ENCODE measurements at places on chromosomes 11 and 22.

- no peak for DNase-seq
These were observed 144.0 kb downstream of the GRIK4 start for GRCh38 chr11:120655589-120655988.

DNA sequence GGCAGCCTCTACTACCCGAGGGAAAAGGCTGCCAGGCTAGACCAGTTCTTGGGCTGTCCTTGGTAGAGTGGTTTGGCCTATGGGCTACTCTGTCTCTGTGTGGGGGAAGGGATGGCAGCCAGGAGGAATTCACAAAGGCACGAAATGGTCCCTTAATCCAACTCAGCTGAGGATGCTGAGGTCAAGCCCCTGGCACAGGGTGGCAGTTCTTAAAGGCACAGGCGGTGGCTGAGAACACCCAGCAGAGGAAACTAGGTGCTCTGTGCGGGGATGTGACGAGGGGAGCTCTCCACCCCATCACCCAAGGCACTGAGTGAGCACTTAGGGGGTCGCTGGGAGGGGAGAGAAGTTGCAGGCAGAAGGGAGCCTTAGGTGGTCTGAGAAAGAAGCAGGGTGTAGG lies at the start of gene MFRP:
Gene MFRP, minus strand, starts transcription at position 101 of the 400 bp plus-strand sequence. CDS start 192 bp downstream, outside the sequence.
- no peak for DNase-seq

DNA sequence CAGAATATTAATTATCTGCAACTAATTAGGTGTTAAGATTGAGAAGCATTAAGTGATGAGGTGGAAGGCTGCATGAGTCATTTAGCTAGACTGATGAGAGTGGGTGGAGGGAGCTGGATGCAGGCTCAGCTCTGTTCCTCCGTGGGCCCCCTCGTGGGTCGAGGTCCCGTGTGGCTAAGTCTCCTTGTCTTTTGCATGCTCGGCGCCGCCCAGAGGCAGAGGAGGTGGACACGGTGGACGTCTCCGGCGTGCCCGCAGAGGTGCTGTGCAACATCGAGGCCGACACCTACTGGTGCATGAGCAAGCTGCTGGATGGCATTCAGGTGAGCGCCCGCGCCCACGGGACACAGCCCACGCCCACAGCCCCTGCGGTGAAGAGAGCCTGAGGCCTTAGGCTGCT lies 211.6 kb downstream of the TBC1D22A start:
- no peak for DNase-seq

GRCh38 chr11:73055655-73056354 lies 86.3 kb downstream of the FCHSD2 start:
- no peak for DNase-seq

DNA sequence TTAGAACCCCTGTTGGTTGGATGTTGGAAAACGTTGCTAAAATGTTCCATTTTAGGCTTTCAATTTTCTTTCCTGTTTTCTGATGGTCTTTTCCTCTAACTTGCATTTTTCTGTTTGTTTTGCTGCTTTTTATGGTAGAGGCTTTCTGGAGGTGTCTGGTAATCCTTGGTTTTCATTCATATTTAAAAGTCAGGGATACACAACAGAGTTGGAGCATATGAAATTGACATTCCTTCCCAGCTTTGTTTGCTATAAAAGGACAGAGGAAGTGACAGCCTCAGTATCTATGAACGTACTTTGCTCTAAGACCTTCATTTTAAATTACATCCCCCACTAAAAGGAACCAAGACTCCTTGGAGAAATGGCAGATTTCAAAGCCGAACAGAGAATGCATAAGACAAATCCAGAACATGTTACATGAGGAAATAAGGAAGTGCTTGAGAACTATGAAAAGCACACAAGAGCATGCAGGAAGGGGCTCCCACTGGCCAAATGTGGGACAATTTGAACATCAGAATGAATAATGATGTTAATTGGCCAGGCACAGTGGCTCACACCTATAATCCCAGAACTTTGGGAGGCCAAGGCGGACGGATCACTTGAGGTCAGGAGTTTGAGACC lies 56.7 kb downstream of the PPP6R3 start:
- no peak for DNase-seq

GRCh38 chr11:46417711-46418110 lies 26.1 kb upstream of the CHRM4 start:
- no peak for DNase-seq

DNA sequence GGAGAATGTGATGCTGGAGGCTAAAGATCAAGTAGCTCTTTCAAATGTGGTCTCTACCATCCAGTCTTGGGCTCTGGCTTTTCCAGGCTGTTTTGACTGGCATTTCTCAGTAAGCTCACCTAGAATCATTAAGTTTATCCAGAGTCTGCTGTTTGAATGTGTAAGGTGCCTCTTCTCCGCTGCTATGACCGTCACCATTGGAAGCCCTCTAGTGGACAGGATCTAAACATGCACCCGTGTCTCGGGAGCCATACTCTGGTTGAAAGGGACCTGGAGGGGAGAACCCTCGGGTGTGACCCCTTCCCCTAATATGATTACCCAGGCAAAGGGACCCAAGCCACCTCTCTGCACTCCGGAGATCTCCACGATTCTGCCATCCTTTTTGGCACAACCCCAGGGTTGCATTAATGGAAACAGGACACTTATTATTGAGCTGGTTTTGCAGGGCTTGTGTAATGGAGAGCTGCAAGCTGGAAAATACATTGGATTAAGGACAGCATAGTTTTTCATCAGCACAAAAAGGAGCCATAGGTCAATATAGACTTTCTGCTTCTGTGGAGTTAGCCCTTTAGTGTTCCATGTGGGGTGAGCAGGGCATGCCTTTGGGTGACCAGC lies 191.0 kb upstream of the LARGE1 start:
- peak; percentile 33 for DNase-seq

- DNase-seq = no peak
These were observed 41.3 kb downstream of the CDKN1C start for GRCh38 chr11:2844116-2844842.

DNA sequence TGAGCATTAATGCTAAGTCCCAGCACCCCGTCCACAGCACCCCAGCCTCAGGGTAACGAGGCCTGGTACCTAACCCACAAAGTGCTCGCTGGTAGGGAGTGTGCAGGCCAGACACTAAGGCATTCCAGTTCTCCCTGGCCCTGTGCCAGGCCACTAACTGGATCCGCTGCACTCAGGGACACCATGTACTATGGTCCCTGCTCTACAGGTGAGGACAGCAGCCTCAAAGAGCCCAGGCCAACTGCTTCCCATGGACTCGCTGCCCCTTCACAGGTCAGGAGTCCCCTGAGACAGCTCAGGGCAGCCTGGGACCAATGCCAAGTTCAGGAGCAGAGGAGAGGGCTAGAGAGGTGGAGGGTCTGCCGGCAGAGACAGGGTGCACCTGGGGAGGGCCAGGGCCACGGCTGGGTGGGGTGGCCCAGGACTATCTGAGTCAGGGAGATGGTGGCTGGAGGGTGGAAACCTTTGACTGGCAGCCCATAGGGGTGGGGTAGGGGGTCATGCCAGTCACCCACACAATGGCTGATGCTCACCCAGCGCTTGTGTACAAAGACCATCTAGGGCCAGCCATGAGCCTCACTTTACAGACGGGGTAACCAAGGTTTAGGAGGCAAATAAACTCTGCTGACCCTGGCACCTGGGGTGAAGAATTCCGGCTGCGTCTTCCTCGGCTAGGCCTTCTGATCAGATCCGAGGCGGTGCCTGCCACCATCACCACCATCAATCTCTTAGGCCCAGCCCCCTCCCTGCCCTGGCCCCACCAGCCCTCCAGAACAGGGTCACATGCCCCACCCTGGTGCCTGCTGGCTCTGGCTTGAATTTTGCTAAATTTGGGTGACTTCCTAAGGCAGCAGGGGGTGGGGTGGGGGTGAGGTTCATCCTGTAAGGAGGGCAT lies 5.6 kb downstream of the OSBPL5 start:
- no peak for DNase-seq

- peak; percentile 39 for DNase-seq
These were observed at the start of gene NLRP6 for GRCh38 chr11:278001-278951. TSS of gene NLRP6 (plus strand) at chr11:278407. CDS start at chr11:278570, 163 bp downstream.

GRCh38 chr11:119006656-119007055 lies 8.7 kb downstream of the CENATAC start:
- DNase-seq = no peak

GRCh38 chr11:110513846-110514437 lies 84.2 kb downstream of the FDX1 start:
- DNase-seq = no peak

DNA sequence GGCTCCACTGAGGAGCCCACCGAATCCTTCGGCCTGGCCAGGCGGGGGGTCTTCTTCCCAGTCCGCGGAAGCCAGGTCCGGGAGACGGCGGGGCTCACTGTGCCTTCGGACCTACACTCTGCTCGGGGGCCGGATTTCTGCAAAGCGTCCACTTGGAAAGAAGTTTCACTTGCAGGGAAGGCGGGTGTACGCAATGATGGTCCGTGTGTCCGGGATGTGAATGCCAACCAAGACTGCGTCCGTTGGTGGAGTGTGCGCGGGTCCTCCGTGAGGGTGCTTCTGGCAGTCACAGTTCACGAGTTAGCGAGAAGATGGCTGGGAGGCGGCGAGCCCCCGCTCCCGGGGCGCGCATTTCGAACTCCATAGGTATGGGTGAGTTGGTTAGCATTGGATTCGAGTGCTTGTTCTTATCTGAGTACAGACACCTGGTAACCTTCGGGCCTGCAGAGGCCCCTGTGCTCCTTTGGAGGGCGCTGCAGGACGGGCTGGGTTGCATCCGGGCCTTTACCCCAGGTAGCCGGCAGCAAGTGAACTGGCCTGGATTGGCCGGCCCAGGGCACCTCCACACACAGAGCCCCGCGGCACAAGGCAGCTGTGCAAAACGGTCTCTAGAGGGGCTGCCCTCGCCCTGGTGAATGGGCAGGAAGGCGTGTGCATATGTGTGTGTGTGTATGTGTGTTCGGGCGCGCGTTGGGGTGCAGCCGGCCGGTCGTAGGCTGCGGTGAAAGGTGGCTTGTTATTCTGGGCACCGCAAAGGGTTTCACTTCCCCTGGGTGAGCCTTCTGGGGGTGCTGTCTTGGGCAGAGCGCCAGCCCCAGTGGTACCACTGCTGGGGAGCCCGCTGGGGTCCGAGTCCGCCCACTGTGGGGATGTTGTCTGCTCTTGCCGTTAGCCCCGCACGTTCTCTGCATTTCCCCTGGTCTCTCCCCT lies 13.3 kb upstream of the CYP2R1 start:
- peak; percentile 83 for DNase-seq

DNA sequence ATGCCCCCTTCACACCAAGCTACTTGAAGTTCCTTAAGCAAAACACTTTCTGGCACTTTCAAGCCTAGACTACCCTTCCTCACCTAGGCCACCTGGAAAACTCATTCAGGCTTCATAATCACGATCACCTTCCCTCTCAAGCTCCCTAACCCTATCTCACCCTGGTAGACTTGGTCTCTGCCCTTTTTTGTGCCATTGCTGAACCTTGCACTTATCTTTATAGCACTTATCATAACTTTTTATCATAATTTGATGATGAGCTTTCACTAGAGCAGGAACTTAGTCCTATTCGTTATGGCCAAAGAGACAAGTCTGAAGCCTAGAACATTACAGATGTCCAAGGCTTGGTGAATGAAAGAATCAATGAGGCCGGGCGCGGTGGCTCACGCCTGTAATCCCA lies 5.5 kb downstream of the SLC35F2 start:
- no peak for DNase-seq

DNA sequence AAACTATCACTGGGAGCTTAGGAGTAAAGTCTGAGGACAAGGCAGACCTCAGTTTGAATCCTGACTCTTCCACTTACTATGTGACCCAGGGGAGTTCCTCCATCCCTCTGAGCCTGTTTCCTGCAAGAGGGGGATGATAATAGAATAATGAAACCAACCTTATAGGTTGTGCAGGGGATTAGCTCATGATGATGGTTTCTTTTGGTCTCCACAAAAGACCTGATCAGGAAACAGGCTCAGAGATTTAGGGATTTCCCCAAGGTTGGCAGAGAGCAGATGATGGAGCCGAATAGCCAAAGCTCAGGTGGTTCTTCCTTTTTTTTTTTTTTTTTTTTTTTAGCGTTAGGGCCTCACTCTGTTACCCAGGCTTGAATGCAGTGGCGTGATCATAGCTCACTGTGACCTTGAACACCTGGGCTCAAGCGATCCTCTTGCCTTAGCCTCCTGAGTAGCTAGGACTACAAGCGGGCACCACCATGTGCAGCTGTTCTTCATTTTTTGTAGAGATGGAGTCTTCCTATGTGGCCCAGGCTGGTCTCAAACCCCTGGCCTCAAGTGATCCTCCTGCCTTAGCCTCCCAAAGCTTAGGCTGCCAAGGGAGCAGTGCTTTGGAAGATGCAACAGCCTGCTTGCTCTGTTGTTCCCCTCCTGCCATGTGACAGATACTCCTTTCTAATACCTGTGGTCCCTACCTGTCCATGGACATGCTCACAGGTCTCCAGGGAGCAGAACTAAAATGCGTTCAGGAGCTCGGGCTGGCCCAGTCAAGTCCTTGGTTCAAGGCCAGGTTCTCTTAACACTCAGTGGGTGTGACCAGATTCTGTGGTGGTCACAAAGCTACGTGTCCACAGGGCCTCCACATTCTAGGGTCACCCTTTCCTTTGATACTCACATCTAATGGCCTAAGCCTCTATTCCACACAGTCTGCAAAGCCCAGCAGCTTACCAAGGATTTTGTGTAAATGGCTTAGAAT lies 22.3 kb downstream of the PATZ1 start:
- DNase-seq = no peak
